ENCODE measurements at places on chromosomes 2 and 18.

- DNase-seq = no peak
Measured at GRCh38 chr2:147150241-147150635, 694.6 kb upstream of the ACVR2A start.

- DNase-seq = no peak
Measured at GRCh38 chr2:223316342-223316741, 264.4 kb downstream of the KCNE4 start.

GRCh38 chr18:3468833-3469232, 18.9 kb downstream of the TGIF1 start:
- DNase-seq = no peak

- DNase-seq = no peak
Measured at GRCh38 chr2:134715932-134716643, 2.7 kb downstream of the TMEM163 start.

- DNase-seq = no peak
Measured at GRCh38 chr2:92326-92725, 46.0 kb upstream of the FAM110C start.

GRCh38 chr2:147487286-147487977, 357.4 kb upstream of the ACVR2A start:
- no peak for DNase-seq

DNA sequence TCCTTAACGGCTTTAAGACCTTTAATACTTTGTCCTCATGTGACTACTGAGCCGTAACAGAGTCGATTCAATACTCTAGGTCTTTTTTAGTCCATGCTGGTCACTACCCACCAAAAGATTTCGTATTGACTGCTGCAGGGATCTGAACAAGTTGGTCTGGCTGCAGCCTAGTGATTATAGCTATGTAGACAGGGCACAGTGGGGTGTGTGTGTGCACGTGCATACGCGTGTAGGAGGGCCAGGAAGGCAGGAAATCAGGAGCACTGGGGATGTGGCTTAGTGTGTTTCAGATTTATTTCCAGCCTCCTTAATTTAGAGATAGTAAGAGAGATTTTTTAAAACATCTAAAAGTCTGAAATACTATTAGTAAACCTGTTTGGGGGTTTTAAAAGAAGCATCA, 161.4 kb downstream of the MYO3B start:
- no peak for DNase-seq

GRCh38 chr2:210169516-210170195, 1.6 kb downstream of the KANSL1L start:
- DNase-seq = peak; percentile 6

- DNase-seq = no peak
Measured at GRCh38 chr18:74935434-74935833, 273.5 kb downstream of the PTGR3 start.

GRCh38 chr2:118971245-118972122, 29.5 kb downstream of the MARCO start:
- no peak for DNase-seq

- no peak for DNase-seq
Measured at GRCh38 chr2:64140665-64141200, 3.5 kb downstream of the PELI1 start.

- DNase-seq = no peak
Measured at GRCh38 chr2:2399396-2399795, 68.3 kb upstream of the MYT1L start.

GRCh38 chr2:236036045-236036444, 132.1 kb downstream of the GBX2 start:
- DNase-seq = no peak

DNA sequence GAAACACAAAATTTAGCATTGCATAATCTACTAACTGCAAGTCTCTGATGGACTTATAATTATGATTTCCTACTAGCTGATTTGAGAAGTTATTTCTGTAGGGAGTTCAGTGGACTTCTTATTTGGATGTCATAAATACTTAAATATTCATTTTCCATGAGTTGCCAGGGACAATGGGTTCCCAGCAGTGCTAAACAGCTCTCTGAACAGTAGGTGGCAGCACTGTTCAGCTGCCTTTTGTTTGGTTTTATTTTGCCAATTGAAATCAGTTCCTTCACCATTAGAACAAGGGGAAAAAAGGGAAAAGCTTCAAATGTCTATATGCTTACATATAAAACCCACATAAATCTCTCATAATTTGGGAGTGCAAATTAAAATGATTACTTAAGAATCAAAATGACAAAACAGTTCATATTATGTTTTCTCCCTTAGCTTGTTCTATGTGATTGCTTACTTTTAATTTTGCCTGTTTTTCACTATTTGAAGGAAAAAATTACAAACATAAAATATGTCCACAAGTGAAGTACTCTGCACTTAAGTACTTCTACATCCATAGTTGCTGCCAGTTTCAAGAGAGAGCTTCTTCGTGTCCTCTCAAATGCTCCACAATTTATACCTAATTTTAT, 898.9 kb downstream of the CPS1 start:
- peak; percentile 4 for DNase-seq

DNA sequence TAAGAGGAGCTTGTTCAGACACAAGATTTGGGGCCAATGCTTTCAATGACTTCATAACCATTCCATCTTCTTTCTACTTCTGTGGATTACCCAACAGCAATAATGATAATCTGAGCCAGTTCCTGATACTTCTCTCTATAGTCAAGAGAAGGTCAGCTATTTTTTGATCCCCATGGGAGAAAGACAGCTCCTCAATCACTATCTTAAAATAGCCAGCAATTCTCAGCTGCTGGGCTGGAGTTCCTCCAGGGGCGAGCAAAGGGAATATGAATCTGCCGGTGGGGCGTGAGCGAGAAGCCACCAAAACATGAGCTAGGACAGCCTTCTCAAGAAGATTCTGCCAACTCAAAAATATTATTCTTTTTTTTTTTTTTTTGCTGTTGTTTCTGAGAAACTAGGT, at the start of gene TMEM182:
Gene TMEM182, plus strand, starts transcription at position 269 of the 400 bp plus-strand sequence. CDS start 187 bp downstream, outside the sequence.
- no peak for DNase-seq

DNA sequence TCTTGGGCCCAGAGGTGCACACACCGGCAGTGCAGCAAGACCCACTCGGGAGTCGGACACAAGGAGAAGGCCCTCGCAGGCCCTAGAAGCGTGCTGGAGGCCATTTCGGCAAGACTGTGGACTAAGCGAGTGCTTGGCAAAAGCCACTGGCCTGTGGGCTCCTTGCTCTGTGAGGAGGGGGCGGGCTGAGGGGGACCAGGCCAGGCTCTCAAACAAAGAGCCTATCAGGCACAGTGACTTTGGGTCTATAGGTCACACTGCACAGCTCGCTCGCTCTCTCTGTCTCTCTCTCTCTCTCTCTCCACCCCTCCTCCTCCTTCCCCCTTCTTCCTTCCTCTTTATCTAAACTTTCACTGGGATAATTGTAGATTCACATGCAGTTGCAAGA, 23.6 kb upstream of the ZCCHC2 start:
- DNase-seq = no peak

GRCh38 chr2:231941673-231942072, 15.5 kb upstream of the NPPC start:
- DNase-seq = no peak

DNA sequence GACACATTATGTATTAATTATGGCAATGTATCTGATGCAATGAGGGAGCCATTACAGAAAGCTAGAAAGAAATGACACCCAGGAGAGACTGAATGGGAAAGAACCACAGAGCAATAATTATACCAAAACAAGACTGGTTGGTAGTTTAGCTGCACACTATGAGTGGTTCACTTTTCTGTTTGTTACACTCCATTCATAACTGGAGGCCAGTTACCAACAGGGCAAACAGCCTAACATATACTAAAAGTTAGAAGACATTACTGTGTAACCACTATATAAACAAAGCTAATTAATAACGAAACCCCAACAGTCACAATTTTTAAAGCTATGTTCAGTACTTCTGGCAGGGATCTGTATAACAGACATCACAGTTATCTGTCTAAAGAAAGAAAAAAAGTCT, 49.4 kb downstream of the NBAS start:
- no peak for DNase-seq

DNA sequence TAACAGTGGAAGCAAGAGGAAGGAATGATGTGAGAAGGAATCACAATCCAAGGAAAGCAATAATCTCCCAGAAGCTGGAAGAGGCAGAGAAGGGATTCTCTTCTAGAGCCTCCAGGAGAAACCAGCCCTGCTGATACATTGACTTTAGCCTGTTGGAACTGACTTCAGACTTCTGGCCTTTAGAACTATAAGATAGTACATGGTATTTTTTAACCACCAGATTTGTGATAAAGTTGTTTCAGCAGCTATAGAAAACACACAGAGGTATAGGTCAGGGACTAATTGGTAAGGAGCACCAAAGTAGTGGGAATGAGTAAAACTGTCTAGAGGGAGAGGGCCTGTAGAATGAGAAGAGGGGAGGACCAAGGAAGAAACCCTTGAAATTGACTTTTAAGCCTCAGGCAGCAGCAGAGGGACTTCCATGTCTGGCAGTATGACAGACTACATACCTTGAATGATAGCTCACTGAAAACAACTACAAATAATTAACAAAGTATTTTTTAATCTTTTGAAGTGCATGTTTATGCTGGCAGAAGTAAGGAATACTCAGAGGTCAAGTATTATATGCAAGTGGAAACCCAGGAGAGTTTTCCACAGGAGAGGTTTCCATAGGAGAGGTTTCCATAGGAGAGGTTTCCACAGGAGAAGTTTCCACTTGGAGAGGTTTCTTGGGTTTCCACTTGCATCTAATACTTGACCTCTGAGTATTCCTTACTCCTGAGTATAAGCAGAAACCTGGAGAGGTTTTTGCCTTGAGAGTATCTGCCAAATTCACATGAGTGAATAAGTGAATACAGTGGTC, 33.8 kb upstream of the TMEM17 start:
- DNase-seq = no peak

- DNase-seq = no peak
Measured at GRCh38 chr2:113281910-113282746, 3.4 kb upstream of the PAX8 start.

All from CD4-positive, alpha-beta T cell treated with Interleukin-15 for 4 hours (primary cell).